ENCODE measurements at places on chromosomes 11 and 22. TPM values are rescaled to one million over a fixed set of nuclear protein-coding genes. Genes with fewer than 3 reads are reported as not detected.

- no peak for DNase-seq
Measured at GRCh38 chr11:35343033-35343598, 76.2 kb downstream of the SLC1A2 start.

DNA sequence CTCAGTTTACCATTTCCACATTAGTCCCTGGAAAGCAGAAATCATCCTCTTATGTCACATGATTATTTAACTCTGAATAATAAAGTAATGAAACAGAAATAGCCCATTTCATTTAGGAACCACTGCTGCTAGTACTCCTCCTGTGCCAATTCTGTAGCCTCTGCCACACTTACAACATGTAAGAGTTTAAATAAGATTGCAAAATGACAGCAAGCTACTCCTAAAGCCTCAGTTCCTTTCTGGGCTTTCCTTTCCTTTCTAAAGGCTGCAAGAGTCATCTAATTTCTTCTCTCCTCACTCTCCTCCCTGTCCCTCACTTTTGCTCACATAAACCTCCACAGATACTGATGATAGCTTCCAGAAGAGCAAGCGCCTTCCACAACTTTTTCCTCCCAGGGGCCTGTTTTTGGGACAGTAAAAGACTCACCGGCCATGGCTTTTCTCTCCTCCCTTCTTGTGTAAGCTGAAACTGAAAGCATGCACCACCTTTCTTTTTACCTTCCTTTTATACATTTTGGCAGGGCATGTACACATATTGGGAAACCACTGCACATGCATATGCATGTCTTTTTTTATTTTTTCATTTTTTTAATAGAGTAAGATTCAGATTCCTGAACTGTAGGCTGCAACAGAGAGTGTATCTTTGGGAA lies 38.5 kb downstream of the CARD18 start:
- DNase-seq, result no peak

DNA sequence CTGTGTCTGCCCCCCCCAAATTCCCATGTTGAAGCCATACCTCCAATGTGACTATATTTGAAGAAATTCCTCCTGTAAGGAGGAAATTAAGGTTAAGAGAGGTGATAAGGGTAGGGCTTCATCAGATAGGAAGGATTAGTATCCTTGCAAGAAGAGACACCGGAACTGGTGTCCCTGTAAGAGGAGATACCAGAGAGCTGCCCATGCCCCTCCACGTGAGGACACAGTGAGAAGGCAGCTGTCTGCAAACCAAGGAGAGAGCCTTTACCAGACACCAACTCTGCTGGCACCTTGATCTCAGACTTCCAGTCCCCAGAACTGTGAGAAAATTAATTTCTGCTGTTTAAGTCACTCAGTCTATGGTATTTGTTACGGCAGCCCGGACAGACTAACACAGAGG lies 109.3 kb downstream of the ARFGAP2 start:
- no peak for DNase-seq

DNA sequence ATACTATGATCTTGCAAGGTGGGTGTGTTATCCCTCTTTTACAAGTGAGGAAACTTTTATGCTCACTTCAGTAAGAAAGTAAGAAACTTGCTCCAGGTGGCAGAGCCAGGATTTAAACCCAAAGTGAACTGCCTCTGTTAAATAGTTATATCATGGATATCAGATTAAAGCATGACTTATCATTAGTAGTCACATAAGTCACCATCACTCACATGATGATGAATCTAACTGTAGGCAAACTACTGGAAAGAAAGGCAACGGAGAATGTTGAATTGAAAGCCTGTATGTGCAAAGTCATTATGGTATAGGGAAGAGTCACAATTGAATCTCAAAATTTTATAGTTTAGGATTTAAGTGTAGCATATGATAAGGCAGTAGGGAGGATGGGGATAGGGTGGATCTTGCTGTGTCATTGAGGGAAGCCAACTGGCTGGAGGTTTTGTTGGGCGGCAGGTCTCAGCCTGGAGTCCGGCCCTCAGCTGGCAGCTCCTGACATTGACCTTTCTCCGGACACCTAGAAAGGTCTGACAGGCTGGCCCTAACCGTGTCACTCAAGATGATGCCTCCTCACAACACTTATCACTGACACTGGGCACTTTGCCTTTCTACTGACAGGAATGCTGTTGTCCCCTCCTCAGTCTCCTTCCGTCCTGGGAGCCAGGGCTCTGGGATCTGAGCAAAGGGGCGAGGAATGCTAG lies 98.3 kb downstream of the EMSY start:
- DNase-seq, result no peak

- DNase-seq, result no peak
Measured at GRCh38 chr11:69437876-69438205, 43.6 kb upstream of the LINC01488 start.

The DDIAS gene
- total RNA-seq, result 0.59 TPM

The PTPN5 gene
- not detected for total RNA-seq

GRCh38 chr11:60763692-60764369 lies 7.2 kb downstream of the MS4A15 start:
- peak; percentile 20 for DNase-seq

GRCh38 chr11:10894666-10895065 lies 36.8 kb upstream of the ZBED5 start:
- DNase-seq, result no peak

GRCh38 chr11:45919806-45920530 lies 2.3 kb upstream of the PEX16 start:
- no peak for DNase-seq

- DNase-seq, result no peak
Measured at GRCh38 chr11:46696212-46696558, 4.2 kb downstream of the ARHGAP1 start.

GRCh38 chr22:23268139-23268712 lies 87.9 kb downstream of the BCR start:
- no peak for DNase-seq

- DNase-seq, result no peak
Measured at GRCh38 chr11:121793916-121794315, 322.1 kb downstream of the BLID start.

Data from CD4-positive, alpha-beta T cell (primary cell).